ENCODE measurements at places on chromosomes 1 and 21.

DNA sequence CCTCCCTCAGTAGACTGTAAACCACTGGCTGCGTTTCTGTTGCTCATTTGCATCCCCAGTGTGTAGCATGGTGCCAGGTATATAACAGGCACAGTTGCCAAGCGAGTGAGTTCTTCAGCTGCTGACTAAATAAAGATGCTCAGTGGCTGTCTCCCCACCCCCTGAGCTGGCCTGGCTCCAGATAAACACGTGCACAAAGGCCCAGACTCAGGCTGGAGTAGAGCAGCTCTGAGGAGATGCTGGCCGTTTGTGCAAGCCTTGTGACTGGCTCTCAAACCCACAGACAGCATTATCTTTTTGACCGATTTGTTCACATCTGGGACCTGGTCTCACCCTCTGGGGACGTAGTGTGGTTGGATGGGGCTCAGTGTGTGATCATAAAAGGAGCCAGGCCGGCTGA is 7.1 kb downstream of the CHRNB2 start:
- no peak for DNase-seq

GRCh38 chr1:51650198-51650597 is 33.3 kb downstream of the OSBPL9 start:
- DNase-seq: no peak

DNA sequence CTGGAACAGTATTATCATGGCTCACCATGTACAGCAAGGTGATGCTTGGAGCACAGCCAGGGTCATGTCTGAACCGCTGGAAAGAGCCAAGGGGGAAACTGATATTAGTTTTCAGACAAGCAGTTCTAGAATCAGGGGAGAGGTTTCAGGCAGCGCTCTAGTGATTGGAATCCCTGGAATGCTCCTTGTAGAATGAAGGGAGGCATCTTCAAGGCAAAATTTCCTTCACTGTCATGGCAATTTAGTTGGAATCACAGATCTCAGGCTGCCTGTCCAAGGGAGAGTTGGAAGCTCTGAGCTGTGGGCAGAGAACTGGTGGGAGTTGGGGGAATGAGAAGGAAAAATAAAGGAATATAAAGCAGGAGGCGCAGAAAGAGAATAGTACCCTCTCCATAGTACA is 737.1 kb downstream of the PTPRU start:
- no peak for DNase-seq

DNA sequence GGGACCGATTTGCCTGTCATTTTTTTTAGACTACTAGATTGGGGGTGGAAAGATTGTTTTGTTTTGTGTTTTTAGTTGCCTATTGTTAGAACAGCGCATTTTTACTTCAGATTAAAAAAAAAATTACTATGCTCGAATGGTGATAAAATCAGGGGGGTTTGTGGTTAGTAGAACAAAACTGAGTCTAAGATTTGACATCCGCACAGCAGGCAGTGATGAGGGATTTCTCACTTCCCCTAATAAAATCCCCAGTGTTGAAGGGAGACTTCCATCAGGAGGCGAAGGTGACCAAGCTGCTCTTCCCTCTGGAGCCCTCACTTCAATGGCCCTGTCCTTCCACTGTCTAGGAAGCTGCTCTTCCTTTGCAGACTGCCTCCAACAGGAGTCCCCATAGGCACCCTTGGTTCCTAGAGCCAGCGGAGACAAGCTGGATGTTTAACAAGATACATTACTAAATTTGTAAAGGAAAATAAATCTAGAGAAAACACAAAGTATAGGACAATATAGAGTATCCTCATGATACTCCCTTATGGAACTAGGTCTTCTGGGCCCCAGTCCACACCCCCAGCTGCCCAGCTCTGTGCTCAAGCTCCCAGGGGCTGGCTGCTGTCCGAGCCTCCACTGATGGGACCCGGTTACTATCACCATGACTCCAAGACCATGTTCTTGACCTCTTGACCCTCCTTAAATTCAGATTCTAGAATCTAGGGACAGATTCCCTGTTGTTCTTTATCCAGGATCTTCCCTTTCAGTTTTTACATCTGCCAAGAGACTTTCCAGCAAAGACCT is 31.0 kb downstream of the TENT5C start:
- no peak for DNase-seq

DNA sequence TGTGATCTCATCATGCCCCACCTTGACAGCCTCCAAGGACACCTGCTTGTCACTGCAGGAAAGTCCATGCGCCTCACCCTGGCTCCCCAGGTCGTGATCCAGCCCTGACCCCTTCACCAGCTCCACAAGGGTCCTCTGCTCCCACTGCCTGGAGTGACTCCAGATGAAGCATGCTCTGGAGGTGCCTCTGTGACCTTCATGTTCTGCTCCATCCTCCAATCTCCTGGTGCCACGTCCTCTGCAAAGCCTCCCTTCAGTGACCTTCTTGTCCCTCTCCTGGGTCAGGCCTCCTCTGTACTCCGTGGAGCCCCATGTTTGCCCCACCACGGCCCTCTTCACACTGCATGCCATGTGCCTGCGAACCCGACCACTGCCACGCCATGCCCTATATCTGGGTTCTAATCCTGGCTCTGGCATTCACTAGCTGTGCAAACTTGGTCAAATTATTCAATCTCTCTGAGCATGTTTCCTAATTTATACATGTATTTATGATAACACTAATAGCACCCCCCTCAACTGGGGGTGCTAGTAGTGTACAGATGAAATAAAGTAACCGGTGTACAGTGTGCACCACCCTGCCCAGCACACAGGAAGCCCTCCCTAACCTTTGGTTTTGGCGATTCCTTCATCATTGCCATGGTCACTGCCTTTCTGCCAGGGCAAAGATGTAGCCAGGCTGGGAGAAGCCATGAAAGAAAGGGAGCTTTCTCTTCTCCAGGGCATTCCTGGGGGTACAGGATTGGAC is 77.4 kb downstream of the STUM start:
- DNase-seq: no peak

- no peak for DNase-seq
These were observed 42.6 kb downstream of the C1orf198 start for GRCh38 chr1:230825761-230826160.

GRCh38 chr1:97571760-97572159 is 349.1 kb downstream of the DPYD start:
- DNase-seq: no peak

GRCh38 chr21:41769521-41769920 is 2.7 kb upstream of the RIPK4 start:
- no peak for DNase-seq

DNA sequence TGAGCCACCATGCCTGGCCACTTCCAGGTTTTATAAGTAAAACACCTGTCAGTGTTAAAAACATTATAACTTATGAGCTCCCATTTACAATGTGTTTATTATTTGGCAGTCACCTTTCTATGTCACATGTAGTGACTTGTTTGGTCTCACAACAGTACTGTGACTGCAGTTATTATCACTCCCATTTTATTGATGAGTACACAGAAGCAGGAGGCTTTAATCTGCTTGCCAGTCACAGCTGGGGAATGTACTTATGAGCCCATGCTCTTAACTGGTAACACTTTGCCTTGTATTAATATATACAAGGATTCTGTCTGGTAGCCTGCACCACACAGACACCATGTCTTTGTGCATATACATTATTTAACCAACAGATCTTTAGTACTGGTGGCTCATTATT is 31.1 kb upstream of the BACH1 start:
- no peak for DNase-seq

GRCh38 chr1:76465030-76465429 is 390.5 kb downstream of the ST6GALNAC3 start:
- DNase-seq: no peak

DNA sequence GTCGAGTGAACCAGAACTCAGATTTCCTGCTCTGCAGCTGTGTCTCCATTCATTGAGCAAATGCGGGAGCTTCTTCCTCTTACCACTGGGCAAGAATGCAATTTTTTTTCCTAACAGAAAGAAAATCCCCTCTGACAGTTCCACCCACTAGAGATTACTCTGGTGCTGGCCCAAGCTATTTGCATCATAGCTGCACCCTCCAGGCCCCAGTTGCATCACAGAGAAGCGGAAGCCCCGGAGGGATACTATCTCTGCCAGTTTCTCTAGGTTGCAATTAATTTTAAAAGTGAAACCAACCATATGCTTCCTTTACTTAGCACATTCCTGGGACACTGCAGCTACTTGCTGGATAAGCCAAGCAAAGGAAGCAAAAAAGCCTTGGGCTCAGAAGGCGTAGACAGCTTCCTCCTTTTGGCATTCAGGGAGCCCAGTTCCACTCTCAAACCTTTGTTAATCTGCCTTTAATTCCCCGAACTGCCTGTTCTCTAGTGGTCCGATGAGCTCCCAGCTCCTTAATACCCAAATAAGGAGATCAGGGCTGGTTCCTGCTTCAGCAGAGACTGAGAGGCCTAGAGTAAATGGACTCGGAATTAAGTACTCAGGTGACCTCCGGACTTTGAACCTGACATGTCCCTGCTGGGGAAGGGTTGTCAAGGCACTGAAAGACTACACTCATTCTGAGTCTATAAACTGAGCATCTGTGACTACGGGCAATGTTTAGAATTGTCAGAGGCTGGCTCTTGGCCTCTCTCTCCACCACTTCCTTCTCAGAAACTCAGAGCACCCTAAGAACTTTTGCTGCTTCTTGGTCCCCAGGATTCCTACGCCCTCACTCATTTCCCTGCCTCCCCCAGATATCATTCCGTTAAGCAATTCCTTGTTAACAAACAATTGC is 72.5 kb upstream of the TNFSF18 start:
- peak; percentile 28 for DNase-seq

DNA sequence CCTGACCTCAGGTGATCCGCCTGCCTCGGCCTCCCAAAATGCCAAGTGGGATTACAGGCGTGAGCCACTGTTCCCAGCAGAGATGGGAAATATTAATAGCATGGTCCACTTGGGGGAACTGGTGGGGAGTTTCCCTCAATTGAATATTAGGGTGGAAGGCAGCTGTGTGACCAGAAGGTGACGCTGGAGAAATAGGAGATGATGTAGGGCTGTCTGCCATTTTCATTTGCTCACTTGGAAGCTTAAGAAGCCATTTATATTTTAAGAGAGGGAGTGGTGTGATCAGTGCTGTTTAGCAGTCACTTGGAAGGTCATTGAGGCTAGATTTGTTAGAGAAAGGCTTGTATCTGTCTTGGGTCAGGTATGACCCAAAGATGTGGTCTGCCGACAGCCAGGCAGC is 19.9 kb downstream of the KDM4A start:
- no peak for DNase-seq

DNA sequence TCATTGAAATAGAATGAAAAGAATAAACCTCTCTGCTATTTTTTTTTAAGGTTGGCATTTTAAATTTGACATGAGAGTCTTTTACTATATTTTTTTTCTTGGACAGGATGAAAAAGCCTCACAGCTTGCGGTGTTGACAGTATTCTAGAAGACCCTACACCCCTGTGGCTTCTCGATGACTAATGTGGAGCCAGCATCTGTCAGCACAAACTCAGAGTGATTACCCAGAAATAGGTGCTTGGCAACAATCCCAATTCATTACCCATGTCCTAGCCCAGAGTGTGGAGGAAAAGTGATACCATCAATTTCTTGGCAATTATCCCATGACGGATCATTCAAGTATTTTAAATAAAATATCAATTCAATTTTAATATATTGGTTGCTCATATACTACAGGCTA is 186.8 kb upstream of the MAP1LC3C start:
- no peak for DNase-seq

DNA sequence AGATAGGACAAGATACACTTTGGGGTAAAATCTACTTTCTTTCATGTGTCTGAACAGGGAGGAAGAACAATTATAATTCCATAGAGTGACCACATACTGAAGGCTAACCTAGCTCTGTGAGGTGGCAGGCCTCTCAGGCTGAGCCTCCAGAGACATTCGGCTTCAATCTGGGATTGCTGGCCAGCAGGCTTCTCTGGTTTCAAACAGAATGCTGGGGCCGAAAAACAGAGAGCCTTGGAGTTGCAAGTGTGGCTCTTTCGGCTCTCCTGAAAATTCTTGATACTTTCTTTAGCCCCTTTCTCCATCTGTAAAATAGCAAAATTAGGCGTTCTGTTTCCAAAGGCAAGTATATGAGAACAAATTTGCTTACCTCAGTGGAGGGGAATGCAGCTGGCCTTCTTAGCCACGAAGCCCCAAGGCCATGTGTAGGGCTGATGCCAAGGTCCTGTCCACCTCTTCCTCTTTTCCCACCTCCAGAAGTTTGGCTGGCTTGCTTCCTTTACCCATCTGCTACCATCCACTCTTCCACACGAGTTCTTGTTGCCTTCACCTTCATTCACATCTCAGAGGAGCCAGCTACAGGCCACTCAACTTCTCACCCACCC is 30.0 kb upstream of the UBE2U start:
- no peak for DNase-seq

DNA sequence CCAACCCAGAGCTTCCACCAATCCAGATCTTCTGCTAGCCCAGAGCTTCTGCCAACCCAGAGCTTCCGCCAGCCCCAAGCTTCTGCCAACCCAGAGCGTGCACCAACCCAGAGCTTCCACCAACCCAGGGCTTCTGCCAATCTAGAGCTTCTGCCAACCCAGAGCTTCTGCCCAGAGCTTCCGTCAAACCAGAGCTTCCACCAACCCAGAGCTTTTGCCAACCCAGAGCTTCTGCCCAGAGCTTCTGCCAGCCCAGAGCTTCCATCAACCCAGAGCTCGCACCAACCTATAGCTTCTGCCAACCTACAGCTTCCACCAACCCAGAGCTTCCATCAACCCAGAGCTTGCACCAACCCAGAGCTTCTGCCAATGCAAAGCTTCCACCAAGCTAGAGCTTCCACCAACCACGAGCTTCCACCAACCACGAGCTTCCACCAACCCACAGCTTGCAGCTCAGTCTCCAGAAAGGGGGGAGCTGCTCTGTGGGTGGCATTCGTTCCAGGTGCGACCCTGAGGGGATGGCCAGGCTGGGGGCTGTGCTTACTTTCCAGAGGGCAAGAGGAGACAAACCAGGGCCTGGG is 23.8 kb downstream of the CRYAA start:
- DNase-seq: no peak

DNA sequence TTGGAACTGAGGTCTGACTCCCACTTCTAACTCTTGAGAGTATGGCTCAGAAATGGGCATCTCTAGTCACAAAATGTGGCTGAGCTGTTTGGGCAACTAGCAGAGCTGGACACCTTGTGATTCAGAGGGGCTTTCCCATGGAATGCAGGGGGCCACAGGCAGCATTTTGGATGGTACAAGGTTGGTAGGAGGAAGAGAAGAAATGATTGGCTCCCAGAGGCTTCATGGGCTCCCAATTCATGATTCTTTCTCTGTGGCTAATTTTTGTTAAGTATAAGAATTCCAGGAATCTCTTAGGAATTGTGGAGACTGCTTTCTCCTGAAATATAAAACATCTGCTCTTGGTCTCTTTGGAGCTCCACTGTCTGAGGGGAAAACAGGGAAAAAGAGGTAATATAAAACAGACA is 49.7 kb downstream of the PBX1 start:
- no peak for DNase-seq

GRCh38 chr1:36014722-36015220 is 69.1 kb upstream of the TEKT2 start:
- DNase-seq: no peak

Measured in CD4-positive, alpha-beta T cell treated with Interleukin-21 for 1 hour (primary cell).